ENCODE measurements at places on chromosomes 3 and 15.
A peak's percentile ranks its signal among the peaks of the same experiment; 100 is the strongest.

DNA sequence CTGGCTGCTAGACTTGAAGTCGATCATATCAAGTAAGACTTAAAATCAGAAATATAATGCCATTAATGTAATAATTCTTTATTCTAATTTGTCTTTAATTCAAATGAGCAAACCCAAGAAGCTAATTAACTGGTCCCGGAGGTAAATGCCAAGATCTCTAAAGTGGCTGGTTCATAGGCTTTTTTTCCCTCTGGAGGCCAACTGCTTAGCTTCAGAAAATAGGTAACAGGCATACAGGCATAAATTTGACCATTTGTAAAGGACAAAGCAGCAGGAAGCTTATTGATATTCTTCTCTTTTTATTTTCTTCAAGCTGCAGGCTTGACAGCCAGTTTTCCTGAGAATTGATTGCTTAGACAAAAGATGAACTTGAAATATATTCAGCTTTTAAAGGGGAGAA is 158.6 kb upstream of the RAP2B start:
- DNase-seq: no peak

- DNase-seq: no peak
Observed at GRCh38 chr3:178260887-178261565, 275.2 kb upstream of the KCNMB2 start.

- peak; percentile 5 for DNase-seq
Observed at GRCh38 chr15:73081321-73081958, 29.2 kb downstream of the NEO1 start.

DNA sequence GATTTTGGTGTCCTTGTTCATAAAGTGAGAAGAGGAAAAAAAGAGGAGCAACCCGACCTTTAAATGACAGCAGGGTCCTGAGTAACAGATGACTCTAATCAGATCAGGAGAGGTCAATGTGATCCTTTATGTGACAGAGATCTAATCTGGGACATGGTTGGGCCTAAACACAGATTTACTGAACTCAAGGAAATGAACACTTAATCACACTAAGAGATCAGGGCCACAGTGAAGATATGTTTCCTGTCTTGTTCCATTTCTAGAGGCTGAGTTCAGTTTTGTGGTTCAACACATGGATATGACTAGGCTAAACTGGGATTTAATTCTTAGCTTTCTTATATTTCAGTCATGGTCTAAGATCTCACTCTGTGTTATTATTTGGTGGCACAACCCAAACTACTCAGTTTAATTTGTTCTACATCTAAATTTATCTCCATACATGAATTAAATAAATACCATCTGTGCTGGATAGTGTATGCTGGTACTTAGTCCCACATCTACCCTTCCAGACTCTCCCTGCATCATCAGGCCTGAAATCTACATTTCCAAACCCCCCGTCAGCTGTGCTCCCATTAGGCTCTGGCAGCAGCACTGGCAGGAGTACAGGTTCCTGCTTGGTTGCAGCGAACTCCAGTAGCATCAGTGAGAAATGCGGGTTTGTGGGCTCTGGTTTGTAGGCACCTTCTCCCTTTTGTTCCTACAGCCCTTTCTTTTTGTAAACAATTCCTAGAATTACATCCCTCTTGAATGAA is 22.6 kb downstream of the SFMBT1 start:
- DNase-seq: no peak

GRCh38 chr3:9497821-9498565 is 55.6 kb downstream of the LHFPL4 start:
- DNase-seq: no peak

DNA sequence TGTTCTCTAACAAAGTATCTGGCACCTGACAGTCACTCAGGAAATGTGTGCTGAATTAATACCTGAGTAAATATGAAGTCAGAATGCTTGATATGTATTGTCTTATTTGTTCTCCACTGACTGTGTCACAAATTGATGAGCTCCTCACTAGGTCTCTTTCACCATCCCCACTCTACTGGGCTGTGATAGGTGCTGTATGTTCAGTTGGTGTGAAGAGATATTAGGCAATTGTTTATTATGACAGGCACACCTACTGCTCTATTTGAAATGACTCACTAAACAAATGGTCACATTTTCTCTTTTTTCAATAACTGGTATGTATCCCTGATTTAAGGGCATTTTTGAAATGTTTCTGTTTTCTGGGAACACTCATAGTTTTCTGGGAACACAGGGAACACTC is 25.2 kb upstream of the CCDC39 start:
- DNase-seq: no peak

- no peak for DNase-seq
Observed at GRCh38 chr15:88658972-88659931, 20.4 kb downstream of the ISG20 start.

GRCh38 chr3:182723596-182723995 is 69.7 kb upstream of the ATP11B start:
- no peak for DNase-seq

DNA sequence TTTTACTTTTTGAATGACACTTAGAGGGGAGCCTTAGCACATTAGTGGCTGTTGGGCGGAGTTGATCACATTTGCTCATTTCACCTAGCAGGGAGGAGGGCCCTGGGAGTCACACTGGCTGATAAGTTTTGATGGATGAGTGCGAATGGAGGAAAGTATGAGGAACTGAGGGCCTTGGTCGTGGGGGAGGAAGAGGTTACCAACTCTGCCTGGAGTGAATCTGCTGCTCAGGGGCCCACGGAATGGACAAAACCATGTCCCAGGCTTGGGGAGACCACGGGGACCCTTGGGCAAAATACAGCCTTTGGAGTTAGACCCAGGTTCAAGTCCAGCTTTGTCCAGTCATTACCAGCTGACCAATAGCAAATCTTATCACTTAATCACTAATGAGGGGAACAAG is 5.1 kb upstream of the FLNB start:
- no peak for DNase-seq

DNA sequence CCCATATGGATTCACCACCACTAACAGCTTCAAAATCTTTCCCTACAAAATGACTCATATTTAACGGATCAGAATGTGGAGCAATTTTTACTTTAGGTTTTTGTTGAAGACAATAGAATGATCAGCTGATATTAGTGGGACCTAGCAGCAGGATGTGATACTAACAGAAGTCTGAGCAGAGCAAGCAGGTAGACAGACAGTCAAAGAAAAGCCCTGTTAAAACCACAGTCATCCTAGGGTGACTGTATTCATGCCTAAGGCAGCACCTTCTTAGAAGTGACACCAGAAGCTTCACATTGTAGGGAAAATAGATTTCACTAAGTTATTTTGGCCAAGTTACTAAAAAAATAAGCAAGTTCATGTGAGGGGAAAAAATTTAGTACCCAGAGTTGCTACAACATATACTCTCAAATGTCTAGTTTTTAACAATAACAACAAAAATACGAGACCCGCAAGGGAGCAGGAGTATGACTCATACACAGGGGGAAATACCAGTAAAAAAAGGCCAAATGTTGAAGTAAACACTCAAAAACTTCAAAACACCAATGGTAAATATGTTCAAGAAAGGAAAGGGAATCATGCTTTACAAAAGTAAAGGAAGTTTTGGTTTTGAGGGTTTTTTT is 590.9 kb downstream of the EPHA3 start:
- no peak for DNase-seq

- DNase-seq: no peak
Observed at GRCh38 chr3:62013951-62014350, 359.4 kb downstream of the FEZF2 start.

- no peak for DNase-seq
Observed at GRCh38 chr3:81445712-81446111, 315.7 kb downstream of the GBE1 start.

GRCh38 chr15:71889385-71889784 is 79.0 kb downstream of the NR2E3 start:
- DNase-seq: no peak

DNA sequence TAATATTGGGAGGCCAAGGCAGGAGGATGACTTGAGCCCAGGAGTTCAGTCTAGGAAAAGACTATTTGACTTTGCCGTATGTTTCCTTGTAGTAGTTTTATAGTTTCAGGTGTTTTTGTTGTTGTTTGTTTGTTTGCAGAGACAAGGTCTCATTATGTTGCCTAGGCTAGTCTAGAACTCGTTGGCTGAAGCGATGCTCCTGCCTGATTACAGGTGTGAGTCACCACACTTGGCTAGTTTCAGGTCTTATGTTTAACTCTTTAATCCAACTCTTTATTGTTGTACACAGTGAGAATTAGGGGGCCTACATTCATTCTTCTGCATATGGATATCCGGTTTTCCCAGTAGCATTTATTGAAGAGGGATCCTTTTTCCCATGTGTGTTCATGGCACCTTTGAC is 32.0 kb downstream of the FAIM start:
- DNase-seq: no peak

GRCh38 chr15:90710436-90711027 is 6.6 kb upstream of the BLM start:
- DNase-seq: no peak

DNA sequence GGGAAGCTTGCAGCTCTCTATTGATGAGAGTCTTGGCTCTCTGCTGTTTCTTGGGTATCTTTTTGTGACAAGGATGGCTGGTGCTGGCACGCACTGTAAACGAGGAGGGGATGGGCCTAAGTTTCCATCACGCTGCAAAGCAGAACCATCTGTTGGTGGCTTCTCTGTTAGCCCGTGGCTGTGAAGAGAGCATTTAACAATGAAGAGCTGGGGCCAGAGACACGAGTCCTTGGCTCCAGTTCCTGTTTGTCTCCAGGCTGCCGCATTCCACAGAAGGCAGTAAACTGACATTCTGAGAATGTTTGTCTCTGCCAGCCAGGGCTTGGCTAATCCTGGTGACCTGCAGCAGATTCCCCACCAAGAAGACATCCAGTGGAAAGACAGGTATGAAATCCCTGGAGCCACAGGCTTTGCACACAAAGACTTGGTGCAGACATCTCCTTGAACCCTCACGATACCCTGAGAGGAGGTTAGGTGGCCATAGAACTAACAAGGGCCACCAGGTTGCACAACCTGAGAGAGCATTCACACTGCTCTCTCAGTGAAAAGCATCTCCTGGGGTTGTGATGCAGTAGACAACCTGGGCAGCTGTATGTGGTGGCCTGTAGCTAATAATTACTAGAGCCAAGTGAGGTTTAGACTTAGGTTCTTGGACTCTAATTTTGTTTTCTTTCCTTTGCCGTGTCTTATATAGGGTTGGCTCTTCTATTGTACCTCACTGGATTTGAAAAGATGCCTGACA is 130.9 kb downstream of the ASB7 start:
- DNase-seq: no peak

DNA sequence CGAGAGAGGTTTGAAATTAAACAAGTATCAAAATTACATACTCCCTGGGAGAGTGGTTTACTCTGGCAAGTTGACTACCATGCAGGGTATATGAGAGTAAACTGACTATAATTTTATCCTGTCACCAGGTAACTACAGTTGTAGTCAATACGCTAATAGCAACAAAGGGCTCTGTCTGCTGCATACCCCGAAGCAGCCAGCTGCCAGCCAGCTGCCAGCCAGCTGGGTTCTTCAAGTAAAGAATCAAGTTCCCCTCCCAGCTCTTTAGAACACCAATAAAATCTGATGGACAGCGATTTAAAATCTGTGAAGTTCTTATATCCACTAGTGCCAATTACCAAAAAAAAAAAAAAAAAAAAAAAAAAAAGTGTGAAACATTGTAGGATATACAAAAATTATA is 417.7 kb upstream of the CFAP20DC start:
- DNase-seq: no peak

- peak; percentile 76 for DNase-seq
Observed at GRCh38 chr15:73964736-73965093, 27.4 kb downstream of the STOML1 start.

GRCh38 chr3:107250221-107250620 is 127.0 kb upstream of the CCDC54 start:
- no peak for DNase-seq

GRCh38 chr15:36218991-36219390 is 360.4 kb upstream of the CDIN1 start:
- no peak for DNase-seq

DNA sequence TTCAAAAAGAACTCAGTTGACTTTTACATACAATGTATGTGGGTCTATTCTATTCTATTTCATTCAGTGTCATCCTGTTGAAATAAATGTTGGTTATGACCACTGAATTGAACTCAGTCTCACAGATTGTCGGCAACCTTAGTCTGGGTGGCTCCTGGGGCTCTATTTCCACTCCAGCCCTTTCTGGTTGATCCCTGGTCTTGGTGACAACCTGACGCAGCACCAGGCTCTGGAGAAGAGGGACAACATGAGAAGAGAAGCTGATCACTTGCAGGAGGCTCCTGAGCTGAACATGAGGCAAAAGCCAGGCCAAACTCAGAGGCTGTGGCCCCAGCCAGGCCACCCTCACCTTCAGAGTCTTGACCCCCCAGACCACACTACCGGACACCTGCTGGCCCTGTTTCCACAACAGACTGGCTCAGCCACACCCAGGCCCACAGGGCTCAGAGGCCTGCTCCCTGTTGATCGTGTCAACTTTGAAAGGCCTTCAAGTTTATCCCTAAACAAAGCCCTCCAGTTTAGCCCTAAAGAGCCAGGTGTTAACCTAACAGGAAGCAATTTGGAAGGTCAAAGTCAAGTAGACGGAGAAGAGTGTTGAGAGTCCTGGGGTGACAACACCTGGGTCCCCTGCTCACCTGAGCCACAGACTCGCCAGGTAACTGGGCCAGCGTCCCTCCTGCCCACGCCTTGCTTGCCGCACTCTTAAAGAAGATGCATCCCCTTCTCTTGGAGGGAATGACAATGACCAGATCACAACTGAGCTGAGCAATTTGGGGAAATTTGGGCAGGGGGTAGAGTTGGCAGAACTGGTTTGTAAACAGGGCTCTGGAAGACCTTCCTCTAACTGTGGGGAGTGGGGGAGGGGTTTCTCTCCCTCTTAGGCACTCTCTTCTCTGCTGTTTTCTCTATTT is 15.4 kb upstream of the MUC20 start:
- no peak for DNase-seq

DNA sequence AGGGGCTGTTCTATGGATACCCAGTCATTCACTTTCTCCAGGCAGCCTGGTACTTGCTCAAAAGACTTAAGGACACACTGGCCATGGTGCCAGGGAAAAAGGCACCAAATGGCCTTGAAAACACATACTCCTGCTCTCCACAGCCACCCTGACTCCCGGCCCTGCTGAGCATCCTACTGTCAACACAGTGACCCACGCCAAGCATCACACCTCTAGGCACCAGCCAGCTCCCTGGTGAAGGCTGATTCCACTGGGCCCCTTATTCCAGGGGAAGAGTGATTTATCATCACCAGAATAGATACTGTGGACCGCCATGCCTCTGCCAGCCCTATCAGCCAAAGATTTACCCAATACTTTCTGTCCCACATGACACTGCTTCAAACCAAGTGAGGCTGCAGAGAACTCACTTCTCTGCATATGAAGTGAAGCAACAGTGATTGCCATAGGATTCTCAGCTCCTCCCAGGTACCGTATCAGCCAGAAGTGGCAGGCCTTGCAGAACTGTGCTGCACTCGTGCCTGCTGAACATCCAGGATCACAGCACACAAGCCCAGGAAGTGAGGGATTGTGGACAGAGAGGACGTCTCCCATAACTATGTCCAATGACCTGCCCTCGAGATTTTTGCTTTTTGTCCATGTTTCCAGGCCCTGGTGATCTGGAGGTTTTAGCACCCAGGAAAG is 63.7 kb downstream of the WHAMM start:
- no peak for DNase-seq

DNA sequence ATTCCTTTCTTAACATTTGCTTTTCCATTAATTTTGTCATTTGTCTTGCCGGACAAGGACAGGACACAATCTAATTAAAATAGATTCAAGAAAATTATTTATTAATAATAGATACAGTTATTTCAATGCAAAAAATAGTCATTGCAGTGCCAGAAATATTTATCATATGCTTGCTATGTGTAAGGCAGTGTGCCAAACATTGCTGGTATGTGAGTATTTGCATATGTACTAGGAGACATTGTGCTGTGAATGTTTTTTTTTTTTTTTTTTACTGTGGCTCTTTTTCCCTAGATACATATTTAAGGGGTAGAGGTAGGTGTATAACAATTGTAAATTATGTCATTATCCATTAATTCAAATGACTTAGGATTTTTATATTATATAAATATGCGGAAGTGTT is 23.3 kb downstream of the SPRED1 start:
- no peak for DNase-seq

Measured in HL-60 (cell line).